MCF 10A (cell line): ENCODE measurements at places on chromosomes 5 and 9.

- DNase-seq: no peak
Measured at GRCh38 chr9:122988920-122989621, 44.4 kb upstream of the GPR21 start.

DNA sequence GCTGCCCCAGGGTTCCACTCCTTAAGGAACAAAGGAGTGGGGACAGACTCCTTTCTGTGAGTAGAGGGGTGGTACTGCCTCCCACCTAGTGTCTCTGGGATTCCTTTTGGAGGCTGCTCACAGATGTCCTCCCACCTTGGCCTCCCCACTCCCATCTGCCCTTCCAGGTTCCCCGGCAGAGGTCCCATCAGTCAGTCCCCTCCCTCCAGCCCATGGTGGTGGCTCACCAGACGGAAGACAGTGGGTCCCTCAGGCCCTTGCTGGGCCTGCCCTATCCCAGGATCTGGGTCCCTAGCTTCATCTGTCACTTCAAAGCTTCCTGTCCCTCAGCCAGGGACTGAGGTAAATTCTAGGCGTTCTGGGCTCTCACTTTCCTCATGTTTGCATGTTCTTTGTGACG lies 35.6 kb upstream of the NEK6 start:
- DNase-seq: no peak

- no peak for DNase-seq
Measured at GRCh38 chr5:131194725-131195124, 24.0 kb downstream of the LYRM7 start.

DNA sequence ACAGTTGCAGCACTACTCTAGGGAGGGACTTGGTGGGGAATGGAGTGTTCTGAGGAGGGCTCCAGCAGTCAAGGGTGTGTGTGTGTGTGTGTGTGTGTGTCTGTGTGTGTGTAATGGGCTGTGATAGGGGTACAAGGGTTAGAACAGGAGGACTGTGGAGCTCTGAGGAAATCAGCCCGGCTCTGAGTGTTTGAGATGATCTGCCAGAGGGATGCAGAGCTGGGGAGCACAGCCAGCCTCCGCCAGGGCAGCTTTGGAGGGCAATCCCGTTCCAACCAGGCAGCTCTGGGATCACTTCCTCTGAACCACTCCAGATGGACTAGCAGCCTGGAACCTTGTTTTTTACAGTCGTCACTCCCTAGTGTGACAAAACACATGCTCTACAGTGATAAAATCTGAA lies 3.0 kb upstream of the SLC6A7 start:
- DNase-seq: no peak

GRCh38 chr9:101229606-101230005 lies 155.2 kb downstream of the BAAT start:
- DNase-seq: no peak

DNA sequence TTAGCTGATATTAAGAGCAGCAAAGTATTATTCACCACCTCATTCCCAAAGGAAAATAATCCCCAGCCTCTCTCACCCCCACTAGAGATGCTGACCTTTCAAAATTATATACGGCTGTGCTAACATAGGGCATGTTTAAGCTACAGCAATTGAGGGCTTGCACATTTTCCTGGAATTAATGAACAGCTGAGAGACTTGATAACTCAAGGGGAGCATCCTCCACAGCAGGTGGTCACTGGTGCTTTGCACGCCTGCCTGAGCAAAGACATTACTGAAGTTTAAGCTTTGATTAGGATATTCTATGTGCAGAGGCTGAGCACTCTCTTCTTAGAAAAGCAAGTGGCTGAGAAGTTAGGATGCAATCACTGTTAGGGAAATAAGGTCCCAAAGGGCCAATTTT lies 230.9 kb downstream of the FAM114A2 start:
- DNase-seq: no peak

DNA sequence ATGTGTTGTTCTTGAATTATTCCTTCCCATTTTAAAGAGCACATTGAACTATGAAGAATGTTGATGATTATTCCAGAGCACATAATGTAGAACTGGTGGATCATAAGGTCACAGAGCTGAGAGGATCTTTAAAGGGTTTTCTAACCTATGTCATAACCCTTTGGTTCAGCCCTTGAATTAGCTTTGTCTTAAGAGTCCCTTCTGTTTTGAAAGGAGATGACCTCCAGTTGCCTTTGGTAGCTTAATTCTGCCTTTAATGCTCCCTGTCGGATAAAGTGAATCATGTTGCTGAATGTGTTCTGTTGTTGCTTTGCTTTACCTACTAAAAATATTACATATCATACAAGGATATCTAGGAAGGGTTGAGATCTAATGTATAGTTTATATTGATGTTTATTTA lies 99.1 kb upstream of the PRRC1 start:
- no peak for DNase-seq

- peak; percentile 72 for DNase-seq
Measured at GRCh38 chr9:99105152-99106043, 485 bp downstream of the TGFBR1 start.

DNA sequence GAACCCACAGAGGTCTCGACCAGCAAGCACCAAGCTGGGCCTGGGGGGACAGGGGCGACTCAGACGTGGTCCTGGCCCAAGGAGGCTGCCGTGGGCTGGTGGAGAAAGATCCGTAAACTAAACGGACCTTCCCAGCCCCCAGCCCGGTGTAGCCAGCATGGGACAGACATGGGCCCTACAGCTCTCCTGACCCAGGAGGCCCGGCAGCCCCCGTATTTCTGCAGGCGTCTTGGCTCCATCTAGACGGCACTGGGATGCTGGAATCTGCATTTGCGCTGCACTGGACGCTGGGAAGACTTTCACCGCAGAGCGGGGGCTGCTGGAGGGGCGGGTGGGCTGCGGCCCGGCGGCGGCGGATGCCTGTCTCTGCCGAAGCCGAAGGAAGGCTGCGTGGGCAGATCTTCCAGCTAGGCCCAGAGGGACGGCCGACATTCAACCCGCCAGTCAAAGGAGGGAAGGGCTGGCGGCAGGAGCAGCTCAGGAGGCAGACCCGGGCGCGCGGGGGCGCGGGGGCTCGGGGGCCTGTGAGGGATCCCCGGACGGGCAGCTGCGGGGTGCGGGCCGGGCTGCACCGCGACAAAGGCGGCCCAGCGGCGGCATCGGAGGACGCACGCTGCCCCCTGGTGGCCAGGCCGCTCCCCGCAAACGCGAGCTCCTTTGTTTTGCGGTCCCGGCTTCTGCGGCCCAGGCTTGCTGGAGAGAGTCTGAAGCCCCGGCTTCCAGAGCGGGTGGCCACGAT lies 266.2 kb downstream of the NSG2 start:
- peak; percentile 62 for DNase-seq

- DNase-seq: no peak
Measured at GRCh38 chr5:101658433-101658832, 637.7 kb downstream of the SLCO4C1 start.

GRCh38 chr5:137752905-137753690 lies 1.1 kb downstream of the HNRNPA0 start:
- peak; percentile 47 for DNase-seq

DNA sequence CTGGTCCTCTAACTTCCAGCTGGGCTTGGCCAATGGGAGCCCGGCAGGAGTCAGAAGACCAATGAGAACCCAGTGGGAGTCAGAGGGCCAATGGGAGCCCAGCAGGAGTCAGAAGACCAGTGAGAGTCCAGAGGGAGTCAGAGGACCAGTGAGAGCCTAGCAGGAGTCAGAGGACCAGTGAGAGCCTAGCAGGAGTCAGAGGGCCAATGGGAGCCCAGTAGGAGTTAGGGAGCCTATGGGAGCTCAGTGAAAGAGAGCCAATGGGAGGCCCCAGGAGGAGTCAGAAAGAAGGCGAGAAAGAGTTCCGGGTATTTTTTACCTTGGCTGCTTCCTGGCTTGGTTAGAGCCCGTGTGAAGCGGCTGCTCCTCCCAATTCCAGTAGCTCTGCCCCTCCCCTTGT lies 191.0 kb downstream of the GABBR2 start:
- DNase-seq: no peak

GRCh38 chr9:34685591-34685990 lies 5.5 kb downstream of the CCL19 start:
- DNase-seq: no peak

- DNase-seq: peak; percentile 87
Measured at GRCh38 chr5:170100066-170100943, 5.4 kb upstream of the FOXI1 start.

DNA sequence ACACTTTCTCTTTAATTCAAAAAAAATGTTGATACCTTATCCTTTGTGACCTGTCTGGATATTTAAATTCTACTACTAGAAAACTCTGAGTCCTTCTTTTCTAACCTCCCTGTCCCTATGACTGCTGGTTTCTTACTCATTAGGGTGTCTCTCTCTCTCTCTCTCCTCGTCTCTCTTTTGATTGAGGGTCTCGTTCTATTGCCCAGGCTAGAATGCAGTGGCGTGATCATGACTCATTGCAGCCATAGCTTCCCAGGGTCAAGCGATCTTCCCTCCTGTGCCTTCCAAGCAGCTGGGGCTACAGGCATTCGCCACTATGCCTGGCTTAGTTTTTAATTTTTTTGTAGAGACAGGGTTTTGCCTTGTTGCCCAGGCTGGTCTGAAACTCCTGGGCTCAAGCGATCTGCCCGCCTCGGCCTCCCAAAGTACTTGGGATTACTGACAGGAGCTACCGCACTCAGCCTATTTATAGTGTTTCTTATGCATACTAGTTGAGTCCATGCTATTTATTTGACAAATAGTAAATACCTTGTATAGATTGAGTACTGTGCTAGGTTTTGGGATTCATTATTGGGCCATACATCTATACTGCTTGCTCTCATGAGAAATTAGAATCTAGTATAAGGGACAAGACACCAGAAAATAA lies 61.9 kb downstream of the NSD1 start:
- no peak for DNase-seq

DNA sequence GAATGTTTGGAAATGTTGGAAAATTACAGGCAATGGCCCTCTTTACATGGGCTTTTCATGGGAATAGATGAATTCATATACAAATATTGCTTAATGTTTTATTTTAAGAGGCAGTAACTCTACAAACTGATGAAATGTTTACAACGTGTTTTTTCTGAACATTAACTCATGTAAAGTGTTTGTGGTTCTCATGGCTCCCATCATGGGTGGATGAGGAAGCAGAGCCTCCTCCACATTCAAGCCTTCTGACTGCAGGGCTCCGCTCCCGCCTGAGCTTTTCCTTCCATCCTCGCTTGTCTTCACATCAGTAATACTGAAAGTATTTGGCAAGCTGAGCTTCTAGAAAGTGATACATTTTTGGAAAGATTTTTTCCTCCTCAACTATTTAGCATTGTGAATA lies 204.2 kb downstream of the ARHGAP26 start:
- no peak for DNase-seq

GRCh38 chr5:6261256-6261655 lies 117.1 kb downstream of the MED10 start:
- DNase-seq: no peak

- no peak for DNase-seq
Measured at GRCh38 chr5:178625679-178626483, 969 bp downstream of the CLK4 start.

DNA sequence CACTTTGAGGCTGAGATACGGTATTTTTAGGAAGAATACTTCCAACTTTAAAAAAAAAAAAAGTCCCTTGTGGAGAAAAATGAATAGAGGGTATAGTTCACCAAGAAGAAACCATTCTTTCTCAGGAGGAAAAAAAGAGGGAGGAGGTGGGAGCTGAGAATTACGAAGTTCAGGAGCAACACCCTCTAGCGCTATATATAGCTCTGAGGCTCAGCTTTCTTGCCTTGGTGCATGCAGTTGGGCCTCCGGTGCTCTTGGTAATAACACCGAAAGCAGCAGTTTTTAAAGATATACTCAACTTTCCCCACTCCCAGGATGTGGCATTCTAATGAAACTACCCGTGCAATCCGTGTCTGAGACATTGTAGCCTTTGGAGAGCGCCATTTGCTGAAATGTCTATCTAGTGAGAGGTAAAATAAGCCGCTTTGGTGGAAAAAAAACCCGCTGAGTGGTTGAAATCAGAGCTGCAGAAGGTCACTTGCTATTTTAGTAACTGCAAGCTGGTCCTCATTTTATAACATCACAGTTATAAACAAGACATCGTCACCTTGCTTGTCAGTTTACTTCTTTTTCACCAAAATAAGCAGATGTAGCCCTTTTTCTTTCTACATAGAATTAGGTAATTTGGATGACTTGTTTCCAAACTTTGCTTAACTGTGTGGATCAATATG lies 156.4 kb downstream of the RORB start:
- DNase-seq: no peak
